ENCODE measurements at places on chromosomes 13 and 19.

DNA sequence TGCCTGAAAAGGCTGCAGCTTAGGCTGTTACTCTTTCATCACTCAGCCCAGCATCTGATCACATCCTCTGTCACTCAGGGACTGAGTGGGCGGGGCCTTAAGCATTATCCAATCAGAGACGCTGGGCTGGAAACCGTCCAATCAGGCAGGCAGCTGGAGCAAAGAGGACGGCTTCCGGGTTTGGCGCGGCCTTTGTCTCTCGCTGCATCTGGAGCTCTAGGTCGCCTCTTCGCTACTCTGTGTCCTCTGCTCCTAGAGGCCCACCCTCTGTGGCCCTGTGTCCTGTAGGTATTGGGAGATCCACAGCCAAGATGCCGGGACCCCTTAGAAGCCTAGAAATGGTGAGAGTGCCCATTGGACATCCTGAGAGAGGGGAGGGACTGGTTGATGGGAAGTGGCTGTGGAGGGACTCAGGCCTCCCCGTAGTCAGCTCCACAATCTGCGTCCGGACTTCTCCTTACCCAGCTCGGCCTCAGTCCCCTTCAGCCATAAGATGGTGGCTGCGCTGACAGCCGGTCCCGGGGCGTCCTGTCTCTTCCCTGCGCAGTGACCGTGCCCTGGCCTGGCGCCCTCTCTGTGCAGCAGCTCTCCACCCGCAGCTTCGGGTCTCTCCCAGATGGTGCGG, at the start of gene ZNF486:
Gene ZNF486 (plus strand): TSS at position 195 of the 625 bp plus-strand sequence. CDS start 117 bp downstream, at position 312.
- peak; percentile 92 for DNase-seq

- no peak for DNase-seq
These were observed 291.5 kb downstream of the ZNF536 start for GRCh38 chr19:30663611-30664174.

DNA sequence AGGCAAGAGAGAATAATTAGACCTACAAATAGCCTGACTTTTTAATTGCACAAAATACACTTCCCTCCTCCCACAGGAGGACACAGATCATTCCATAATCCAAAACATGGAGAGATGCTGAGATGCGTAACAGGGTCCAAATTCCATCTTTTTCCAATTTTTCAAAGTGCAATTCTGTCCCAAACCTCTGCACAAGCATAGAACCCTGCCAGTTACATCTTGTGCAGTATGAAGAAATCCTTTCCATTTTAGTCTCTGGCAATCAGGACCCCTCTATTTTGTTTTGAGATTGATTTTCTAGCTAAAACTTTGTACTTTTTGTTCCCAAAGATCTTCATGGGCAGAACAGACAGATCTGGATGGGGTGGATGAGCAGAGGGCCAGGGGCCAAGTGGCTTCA, 209.2 kb downstream of the B3GLCT start:
- no peak for DNase-seq

DNA sequence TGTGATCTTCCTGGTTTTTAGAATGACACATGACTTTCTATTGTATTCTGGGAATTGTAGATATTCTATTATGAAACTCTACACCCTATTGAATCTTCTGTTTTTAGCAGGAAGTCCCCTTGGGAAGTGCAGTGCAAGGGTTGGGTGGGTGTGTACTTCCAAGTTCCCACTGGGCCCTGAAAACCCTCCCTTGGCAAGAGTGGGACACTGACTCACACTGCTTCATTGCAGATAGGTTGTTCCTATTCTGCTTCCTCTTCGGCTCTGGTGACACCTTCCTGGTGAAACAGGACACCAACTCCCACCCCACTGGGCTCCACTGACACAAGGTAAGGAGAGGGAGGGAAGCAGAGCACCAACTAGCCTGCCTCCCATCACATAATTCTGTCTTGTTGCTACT, 121.8 kb downstream of the KCTD12 start:
- DNase-seq: no peak

- DNase-seq: no peak
These were observed 222.5 kb upstream of the SPRY2 start for GRCh38 chr13:80563439-80563838.

All from SHP77 treated with DMSO at 0.1 percent for 48 hours (cell line).